ENCODE measurements at places on chromosomes 1 and 21.

GRCh38 chr1:227729144-227729880 is 5.8 kb downstream of the JMJD4 start:
- DNase-seq: peak; percentile 68

GRCh38 chr1:22139817-22140216 is 3.1 kb downstream of the WNT4 start:
- no peak for DNase-seq

DNA sequence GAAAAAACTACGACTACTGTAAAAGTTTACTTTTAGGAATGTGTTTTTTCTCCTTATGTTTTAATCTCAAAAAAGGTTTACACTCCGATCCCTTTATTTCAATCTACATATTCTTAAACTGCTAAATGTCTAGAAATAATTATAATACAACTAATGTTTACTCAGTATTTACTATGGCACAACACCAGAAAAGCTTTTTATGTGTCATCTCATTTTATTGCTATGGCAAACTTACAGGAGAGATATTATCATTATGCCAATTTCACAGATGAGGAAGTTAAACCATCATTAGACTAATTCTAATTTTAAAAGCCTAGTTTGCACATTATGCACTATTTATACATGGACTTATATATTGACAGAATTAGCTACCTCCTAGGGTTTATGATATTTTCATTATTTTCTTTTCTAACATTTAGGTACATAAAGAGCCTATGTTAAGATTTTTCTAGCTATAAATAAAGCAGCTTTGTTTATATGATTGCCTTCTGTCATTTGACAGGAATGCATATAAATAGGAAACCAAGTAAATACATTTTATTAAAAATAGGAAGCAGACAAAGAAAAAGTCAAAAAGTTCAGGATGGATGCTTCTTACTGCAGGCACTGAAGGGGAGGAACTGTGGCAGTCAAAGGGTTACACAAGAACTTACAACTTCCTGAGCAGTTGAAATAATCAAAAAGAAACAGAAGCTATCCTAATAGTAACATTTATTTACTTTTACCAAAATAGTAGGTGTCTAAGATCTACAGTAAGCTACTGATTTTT is 442.4 kb downstream of the LTN1 start:
- DNase-seq: no peak

DNA sequence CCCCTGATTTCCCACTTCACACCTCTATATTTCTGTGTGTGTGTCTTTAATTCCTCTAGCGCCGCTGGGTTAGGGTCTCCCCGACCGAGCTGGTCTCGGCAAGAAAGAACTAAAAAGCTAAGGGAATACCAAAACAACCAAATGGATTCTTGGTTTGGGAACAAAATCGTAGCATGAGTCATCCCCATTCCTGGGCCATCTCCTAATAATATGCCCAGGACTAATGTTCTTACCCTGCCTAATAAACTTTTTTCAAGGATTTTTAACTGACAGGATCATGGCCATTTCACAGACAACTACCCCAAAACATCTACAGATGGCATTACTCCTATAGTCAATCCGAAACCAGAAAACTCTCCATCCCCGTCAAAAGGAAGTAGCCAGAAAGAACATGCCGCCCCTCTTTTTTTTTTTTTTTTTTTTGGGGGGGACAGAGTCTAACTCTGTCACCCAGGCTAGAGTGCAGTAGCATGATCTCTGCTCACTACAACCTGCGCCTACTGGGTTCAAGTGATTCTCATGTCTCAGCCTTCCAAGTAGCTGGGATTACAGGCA is 4.1 kb upstream of the HPDL start:
- no peak for DNase-seq

DNA sequence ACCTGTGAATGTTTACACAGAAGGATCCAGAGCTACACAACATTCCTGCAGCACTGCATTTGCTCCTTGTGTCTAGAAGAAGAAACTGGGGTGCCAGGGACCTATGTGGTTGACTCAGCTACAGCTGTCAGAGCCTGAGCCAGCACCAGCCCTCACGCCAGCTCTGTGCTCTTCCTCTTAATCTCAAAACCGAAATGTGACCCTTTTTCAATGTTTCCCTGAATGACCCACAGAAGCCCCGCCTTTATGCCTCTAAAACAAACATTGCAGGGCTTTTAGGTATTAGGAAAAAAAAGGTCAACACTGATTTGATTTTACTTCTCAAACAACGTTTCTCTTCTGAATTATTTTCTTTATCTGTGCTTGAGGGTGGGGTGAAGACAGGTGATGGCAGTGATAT is 260.5 kb downstream of the DYRK1A start:
- DNase-seq: no peak

GRCh38 chr1:171218661-171219060 is 29.6 kb upstream of the FMO1 start:
- DNase-seq: no peak

DNA sequence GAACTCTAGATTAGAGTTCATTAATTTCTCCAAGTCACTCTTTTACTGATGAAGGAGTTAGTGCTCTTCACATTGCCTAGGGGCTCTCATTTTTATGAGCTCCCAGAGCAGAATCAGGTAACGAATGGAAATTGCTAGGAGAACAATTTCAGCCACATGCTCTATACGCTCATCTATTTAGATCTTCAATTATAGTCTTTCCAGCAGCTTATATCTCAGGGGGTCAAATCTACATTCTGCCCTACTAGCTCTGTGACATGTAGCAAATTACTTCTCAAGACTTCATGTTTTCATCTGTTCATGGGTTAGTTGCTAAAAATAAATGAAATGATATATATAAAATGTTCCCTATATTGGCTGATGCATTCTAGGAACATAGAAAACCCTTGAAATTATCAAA is 183.6 kb downstream of the PLPP3 start:
- DNase-seq: no peak

- DNase-seq: no peak
Observed at GRCh38 chr1:203692565-203693470, 66.2 kb downstream of the ATP2B4 start.

GRCh38 chr1:164735315-164736052 is 176.5 kb downstream of the PBX1 start:
- DNase-seq: no peak

GRCh38 chr1:51819810-51820209 is 58.7 kb downstream of the NRDC start:
- no peak for DNase-seq

Measured in mesenteric fat pad (tissue), 1 donor.